ENCODE measurements at places on chromosomes 4 and X. TPM values are rescaled to one million over a fixed set of nuclear protein-coding genes. Genes with fewer than 3 reads are reported as not detected.

BEND2 gene
- polyA plus RNA-seq: not detected

L1CAM gene
- 3.9 TPM for polyA plus RNA-seq

SPARCL1 gene
- 39.1 TPM for polyA plus RNA-seq

TCEAL6 gene
- polyA plus RNA-seq: 0.49 TPM

CPE gene
- 125 TPM for polyA plus RNA-seq

PASD1 gene
- polyA plus RNA-seq: not detected

FAT1 gene
- polyA plus RNA-seq: 16.9 TPM

KIAA1210 gene
- polyA plus RNA-seq: not detected

NAT8L gene
- polyA plus RNA-seq: 7.2 TPM

CXCL10 gene
- 0.34 TPM for polyA plus RNA-seq

RIPPLY1 gene
- not detected for polyA plus RNA-seq

PPBP gene
- polyA plus RNA-seq: not detected

TLR3 gene
- 1.9 TPM for polyA plus RNA-seq

TDO2 gene
- not detected for polyA plus RNA-seq

GABRG1 gene
- polyA plus RNA-seq: under 0.01 TPM

ADH1B gene
- 61.9 TPM for polyA plus RNA-seq

CT45A10 gene
- not detected for polyA plus RNA-seq

PFKFB1 gene
- polyA plus RNA-seq: 3.7 TPM

ADRA2C gene
- 1.9 TPM for polyA plus RNA-seq

GCNA gene
- polyA plus RNA-seq: 3.1 TPM

DUSP9 gene
- polyA plus RNA-seq: not detected

ARHGAP24 gene
- polyA plus RNA-seq: 10.5 TPM

SOWAHD gene
- polyA plus RNA-seq: 0.30 TPM

CFAP47 gene
- polyA plus RNA-seq: 0.07 TPM

IL15 gene
- 4.0 TPM for polyA plus RNA-seq

Measured in pancreas (tissue), 10 donors.